Neuronal stem cell (in vitro differentiated cells): ENCODE measurements at places on chromosomes 3 and 15.

GRCh38 chr3:177906126-177906511 is 630.1 kb upstream of the KCNMB2 start:
- H3K4me3 ChIP-seq, result no peak overlapping the region
- no peaks in the 10 kb centered on the region for H3K27me3 ChIP-seq
- no peak for DNase-seq
- H3K36me3 ChIP-seq, result no peaks in the 10 kb centered on the region

DNA sequence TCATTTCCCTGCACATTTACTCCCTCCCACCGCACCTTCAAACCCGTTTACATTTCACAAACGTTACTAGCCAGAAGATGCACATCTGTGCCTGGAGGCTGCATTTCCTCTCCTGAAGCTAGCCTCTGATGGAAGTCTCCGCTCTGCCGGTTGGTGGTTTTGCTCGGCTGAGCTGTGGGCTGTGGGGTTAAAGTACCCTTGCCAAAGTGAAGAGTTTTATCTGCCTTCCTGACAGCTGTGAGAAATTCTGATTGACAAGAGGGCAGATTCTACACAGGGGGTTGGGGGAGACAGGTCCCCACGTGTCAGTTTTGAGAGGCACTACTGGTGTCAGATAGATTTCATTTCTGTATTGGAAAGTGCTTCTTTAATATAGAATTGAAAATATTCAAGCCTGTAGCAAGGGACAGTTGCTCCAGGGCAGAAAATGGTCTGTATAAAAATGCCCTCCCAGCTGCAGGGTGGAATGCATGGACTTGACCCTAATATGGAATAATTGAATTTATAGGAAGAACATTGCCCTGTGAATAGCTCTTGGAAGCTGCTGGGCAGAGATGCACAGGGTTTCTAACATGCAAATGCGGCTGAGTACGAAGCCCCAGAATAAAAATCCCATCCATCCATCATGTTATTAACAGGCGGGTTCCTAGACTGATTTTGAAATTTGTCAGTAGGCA is 201.1 kb upstream of the RGMA start:
- H3K27me3 ChIP-seq, result no peaks in the 10 kb centered on the region
- peaks cover 11% of the 10 kb centered on the region for H3K4me1 ChIP-seq
- H3K4me3 ChIP-seq, result no peak overlapping the region
- no peak overlapping the region for H3K27ac ChIP-seq
- no peak for DNase-seq
- no peaks in the 10 kb centered on the region for H3K36me3 ChIP-seq

DNA sequence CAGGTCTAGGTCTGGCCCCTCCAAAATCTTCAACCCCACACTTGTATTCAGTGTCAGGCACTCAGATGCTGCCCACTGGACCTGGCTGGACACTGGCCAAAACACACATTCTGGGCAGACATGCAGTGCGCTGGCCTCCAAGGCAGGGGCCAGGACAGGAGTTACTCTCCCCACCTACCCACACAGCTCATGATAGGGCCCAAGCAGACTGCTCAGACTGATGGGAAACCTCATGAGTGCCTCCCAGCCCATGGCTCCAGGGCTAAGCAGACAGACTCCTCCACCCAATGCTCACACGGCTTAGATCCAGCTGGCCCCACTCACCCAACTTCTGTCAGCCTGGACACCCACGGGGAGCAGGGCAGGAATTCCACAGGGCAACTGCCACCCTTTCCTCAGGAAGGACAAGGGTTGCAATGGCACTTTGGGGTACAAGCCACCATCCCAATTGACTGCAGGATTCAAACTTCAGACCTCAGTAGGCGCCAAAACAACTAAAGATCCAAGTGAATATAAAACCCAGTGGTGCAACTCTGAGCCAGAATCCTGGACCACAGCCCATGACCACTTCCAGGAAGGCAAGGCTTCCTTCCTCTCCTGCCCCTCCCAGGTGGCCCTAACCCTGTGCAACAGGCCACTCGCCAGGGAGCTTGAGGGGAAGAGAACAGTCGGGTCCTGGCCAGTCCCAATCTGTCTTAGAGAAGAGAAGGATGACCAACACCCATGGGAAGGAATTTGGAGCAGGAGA is 1.4 kb downstream of the LTF start:
- H3K27me3 ChIP-seq, result no peaks in the 10 kb centered on the region
- no peaks in the 10 kb centered on the region for H3K36me3 ChIP-seq

DNA sequence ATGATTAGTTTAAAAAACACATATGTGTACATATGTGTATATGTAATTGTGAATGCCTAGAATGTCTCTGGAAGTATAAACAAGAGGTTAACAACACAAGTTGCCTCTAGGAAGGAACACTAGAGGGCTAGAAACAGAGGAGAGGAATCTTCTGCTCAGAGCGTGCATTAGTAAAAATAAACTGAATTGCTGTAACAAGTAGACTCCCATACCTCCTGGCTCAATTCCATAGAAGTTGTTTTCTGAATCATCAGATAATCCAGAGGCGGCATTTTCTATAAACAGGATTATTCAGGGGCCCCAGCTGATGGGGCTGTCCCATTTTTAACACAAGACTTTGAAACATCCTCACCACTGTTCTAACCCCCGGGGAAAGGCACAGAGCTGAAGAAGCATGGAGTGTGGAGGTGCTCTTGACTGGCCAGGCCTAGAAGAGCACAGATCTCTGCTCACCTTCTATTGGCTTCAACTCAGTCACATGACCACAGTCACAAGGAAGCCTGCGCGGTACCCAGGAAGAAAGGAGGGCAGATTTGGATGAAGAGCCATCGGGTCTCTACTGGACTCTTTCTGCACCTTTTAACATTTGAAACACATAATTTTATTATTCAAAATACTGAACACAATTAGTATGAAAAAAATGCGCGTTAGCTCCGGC is 145.7 kb downstream of the TLE3 start:
- no peak overlapping the region for H3K4me3 ChIP-seq
- H3K4me1 ChIP-seq, result no peaks in the 10 kb centered on the region
- no peaks in the 10 kb centered on the region for H3K36me3 ChIP-seq
- DNase-seq, result no peak
- no peak overlapping the region for H3K27ac ChIP-seq

DNA sequence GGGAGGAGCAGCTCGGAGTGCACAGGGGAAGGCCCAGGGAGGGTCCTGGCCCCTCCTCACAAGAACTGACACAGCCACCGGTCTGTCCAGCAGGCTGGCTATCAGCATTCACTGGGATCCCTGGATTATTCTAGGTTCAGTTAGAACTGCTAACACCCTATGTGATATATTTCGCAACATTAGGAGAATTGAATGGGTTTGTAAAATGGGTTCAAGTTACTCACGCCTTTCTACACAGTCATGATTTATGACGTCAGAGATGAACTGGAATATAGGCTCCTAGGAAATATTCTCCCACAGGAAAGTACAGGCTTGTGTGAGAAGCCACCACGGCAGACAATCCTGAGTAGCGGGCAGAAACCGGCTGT is 969 bp upstream of the BSN start:
- H3K36me3 ChIP-seq, result no peaks in the 10 kb centered on the region
- peaks cover 19% of the 10 kb centered on the region for H3K4me1 ChIP-seq
- H3K27me3 ChIP-seq, result peaks cover 5% of the 10 kb centered on the region
- no peak overlapping the region for H3K27ac ChIP-seq

DNA sequence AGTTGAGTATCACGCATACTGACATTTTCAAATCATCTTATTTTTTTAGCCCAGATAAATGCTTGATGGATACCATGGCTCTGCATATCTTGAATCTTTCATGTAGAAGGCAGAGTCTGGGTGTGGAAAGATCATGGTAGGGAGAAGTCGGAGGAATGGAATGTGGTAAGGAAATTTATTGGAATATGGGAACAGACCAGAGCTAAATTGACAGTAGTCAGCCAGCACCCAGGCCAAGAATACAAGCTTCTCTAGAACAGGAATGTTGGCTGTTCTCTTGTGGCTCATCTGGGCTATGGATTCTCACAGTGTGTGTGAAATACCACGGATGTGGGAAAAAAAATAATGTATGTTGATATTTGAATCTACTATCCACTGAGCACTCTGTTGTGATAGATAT is 305.7 kb upstream of the COL8A1 start:
- H3K4me3 ChIP-seq, result no peak overlapping the region
- H3K36me3 ChIP-seq, result no peaks in the 10 kb centered on the region
- H3K27ac ChIP-seq, result no peak overlapping the region

GRCh38 chr3:49276475-49277382 is at the start of gene C3orf62:
Gene C3orf62 (minus strand): TSS chr3:49277232. CDS start chr3:49276872, 360 bp downstream.
- no peak for DNase-seq
- no peaks in the 10 kb centered on the region for H3K4me1 ChIP-seq

DNA sequence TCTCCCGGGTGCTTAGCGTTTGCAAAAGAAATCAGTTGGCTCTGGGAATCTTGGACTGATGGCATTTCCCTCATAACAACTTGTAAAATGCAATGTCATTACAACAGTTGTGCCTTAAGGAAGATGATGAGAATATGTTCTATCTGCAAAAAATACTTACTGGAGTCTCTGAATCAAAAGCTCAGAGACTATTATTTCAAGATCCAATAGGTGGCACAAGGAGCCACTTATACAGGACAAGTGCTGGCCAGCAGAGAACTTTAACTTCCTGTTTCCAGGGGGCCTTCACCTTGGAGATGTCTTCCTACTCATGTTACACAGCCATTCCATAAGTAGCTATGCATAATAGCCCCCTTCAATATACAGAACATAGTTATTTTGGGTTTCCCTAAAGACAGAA is 8.9 kb upstream of the RPS27L start:
- H3K27me3 ChIP-seq, result no peaks in the 10 kb centered on the region
- no peak overlapping the region for H3K27ac ChIP-seq
- DNase-seq, result no peak

- H3K4me3 ChIP-seq, result no peak overlapping the region
- DNase-seq, result no peak
- no peaks in the 10 kb centered on the region for H3K4me1 ChIP-seq
- H3K27me3 ChIP-seq, result no peaks in the 10 kb centered on the region
- no peak overlapping the region for H3K27ac ChIP-seq
Observed at GRCh38 chr3:157578181-157578580, 75.0 kb upstream of the VEPH1 start.

GRCh38 chr3:170614214-170614966 is 28.5 kb upstream of the SLC7A14 start:
- no peaks in the 10 kb centered on the region for H3K36me3 ChIP-seq
- DNase-seq, result no peak
- H3K4me1 ChIP-seq, result no peaks in the 10 kb centered on the region
- no peaks in the 10 kb centered on the region for H3K27me3 ChIP-seq
- H3K4me3 ChIP-seq, result no peak overlapping the region
- H3K27ac ChIP-seq, result no peak overlapping the region

DNA sequence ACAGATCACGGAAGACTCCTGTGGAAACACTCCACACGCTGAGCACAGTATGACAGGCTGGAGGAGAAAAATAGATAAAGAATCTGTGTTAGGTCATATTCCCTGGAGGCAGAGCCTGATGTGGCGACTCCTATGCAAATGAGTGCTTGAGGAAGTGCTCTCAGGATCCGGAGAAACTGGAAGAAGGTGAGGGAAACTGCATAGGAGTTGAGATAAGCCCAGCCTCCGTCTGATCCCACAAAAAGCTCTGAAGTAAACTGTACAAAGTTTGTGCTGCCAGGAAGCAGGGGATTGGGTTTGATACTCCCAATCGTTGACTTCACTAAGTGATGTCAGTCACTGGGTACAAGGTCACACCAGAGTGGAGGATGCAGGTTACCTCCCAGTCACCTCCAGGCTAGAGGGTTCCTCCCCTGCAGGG is 33.4 kb downstream of the OSBPL10 start:
- no peaks in the 10 kb centered on the region for H3K27me3 ChIP-seq
- no peaks in the 10 kb centered on the region for H3K36me3 ChIP-seq
- no peak for DNase-seq
- no peak overlapping the region for H3K27ac ChIP-seq
- H3K4me3 ChIP-seq, result no peak overlapping the region
- H3K4me1 ChIP-seq, result peaks cover 14% of the 10 kb centered on the region

- H3K4me3 ChIP-seq, result no peak overlapping the region
- no peak for DNase-seq
- H3K4me1 ChIP-seq, result no peaks in the 10 kb centered on the region
Observed at GRCh38 chr3:41846850-41847249, 115.1 kb downstream of the ULK4 start.

GRCh38 chr3:12451960-12452359 is 32.3 kb upstream of the TSEN2 start:
- DNase-seq, result no peak
- H3K27me3 ChIP-seq, result peaks cover 3% of the 10 kb centered on the region
- no peak overlapping the region for H3K27ac ChIP-seq
- H3K36me3 ChIP-seq, result no peaks in the 10 kb centered on the region
- H3K4me1 ChIP-seq, result no peaks in the 10 kb centered on the region

- no peaks in the 10 kb centered on the region for H3K4me1 ChIP-seq
- H3K36me3 ChIP-seq, result no peaks in the 10 kb centered on the region
Observed at GRCh38 chr3:136512381-136512780, 239.8 kb downstream of the STAG1 start.
